ENCODE measurements at places on chromosomes 2 and 18.

DNA sequence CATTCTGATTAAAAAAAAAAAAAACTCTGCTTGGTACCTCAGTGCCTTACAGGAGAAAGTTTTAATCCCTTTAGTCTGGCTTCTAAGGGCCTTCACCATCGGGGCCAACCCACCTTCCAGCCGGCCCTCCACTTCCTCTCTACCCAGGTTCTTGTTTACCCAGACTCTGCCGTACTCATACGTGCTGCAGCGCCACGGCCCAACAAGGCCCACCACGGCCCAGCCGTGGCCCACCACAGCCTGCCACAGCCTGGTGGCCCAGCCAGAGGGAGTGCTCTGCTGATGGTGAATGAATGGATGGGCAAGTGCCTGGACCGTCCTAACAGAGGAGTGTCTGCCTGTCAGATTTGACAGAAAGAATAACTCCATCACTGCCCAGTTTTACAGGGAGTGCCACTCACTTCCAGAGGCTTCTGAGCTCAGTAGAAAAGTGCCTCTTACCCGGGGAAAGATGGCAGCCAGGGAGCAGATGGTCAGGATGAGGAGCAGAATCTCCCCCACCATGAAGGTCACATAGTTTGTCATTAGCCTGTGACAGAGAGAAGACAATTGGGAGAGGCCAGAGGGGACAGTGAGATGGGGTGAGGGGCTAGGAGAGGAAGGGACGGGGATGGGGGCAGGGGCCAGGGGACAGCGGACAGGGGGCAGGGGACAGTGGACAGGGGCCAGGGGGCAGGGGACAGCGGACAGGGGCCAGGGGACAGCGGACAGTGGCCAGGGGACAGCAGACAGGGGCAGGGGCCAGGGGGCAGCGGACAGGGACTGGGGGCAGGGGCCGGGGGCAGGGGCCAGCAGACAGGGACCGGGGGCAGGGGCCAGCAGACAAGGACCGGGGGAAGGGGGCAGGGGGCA, 38.2 kb downstream of the CENPO start:
- DNase-seq, result no peak

GRCh38 chr2:65003037-65003436, 13.8 kb downstream of the SLC1A4 start:
- DNase-seq, result no peak

GRCh38 chr2:109468893-109469292, 144.9 kb downstream of the SEPTIN10 start:
- DNase-seq, result no peak

GRCh38 chr2:124755386-124755785, 730.3 kb downstream of the CNTNAP5 start:
- no peak for DNase-seq

- no peak for DNase-seq
Measured at GRCh38 chr18:64110692-64111480, 38.0 kb downstream of the LINC00305 start.

All from NCI-H1694 treated with DMSO at 0.1 percent for 48 hours (cell line).